ENCODE measurements at places on chromosomes 4 and X. TPM values are rescaled to one million over a fixed set of nuclear protein-coding genes. Genes with fewer than 3 reads are reported as not detected.

DMD gene
- 1.0 TPM for total RNA-seq

ANKRD37 gene
- 23.0 TPM for total RNA-seq

- no peak for DNase-seq
Measured at GRCh38 chr4:172245516-172245915, 432.3 kb downstream of the GALNTL6 start.

GRCh38 chr4:97911236-97911906 lies 231.9 kb downstream of the STPG2 start:
- no peak for DNase-seq

GRCh38 chrX:46561824-46562657 lies 11.5 kb upstream of the CHST7 start:
- DNase-seq = no peak

DNA sequence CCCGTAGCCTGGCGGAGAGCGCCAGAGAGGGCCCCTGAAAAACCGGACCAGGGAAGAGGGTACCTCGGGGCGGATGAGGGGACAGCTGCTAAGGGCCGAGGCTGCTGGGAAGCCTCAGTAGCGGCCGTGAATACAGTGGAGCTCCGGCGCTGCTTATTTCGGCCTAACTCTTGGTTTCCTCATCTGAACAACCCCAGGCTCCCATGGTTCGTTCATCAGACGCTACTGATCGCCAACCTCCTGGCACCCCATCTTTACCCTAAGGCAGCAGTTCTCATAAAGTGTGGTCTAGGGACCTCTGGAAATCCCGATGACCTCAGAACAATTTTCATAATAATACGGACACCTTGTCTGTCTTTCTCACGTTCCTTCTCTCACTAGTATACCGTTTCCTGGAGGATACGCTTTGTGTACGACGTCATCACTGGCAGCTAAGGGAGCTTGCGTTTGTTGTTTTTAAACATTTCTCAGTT lies 645 bp upstream of the RAB28 start:
- no peak for DNase-seq

IL2 gene
- 101 TPM for total RNA-seq

REELD1 gene
- not detected for total RNA-seq

GRCh38 chr4:54254116-54254914 lies 25.2 kb downstream of the PDGFRA start:
- no peak for DNase-seq

DNA sequence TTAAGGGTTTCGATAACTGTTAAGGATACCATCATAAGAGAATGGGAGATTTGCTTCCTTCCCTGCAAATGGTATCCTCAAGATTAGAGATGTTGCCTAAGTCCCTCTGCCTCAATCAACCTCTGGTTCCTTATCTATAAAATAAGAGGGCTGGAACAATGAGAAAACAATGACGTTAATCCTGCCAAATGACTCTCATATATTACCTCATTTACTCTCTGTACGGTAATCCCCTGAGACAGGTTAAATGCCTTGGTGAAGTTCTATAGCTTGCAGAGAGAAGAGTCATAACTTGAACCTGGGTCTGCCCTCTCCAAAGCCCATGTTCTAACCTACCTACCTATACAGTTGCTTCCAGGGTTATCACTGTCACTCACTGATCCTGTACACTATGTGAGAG lies 100.2 kb upstream of the OTUD4 start:
- no peak for DNase-seq

- DNase-seq = no peak
Measured at GRCh38 chr4:145177906-145178538, 2.4 kb downstream of the OTUD4 start.

GRCh38 chrX:68345025-68345424 lies 88.3 kb downstream of the OPHN1 start:
- DNase-seq = no peak

- no peak for DNase-seq
Measured at GRCh38 chr4:37522996-37523395, 163.2 kb downstream of the RELL1 start.

GRCh38 chrX:48474127-48474526 lies 1.9 kb upstream of the FTSJ1 start:
- no peak for DNase-seq

GRCh38 chr4:184715526-184715925 lies 18.4 kb downstream of the CENPU start:
- no peak for DNase-seq

GRCh38 chr4:95537191-95537590 lies 11.6 kb downstream of the UNC5C start:
- DNase-seq = no peak

DNA sequence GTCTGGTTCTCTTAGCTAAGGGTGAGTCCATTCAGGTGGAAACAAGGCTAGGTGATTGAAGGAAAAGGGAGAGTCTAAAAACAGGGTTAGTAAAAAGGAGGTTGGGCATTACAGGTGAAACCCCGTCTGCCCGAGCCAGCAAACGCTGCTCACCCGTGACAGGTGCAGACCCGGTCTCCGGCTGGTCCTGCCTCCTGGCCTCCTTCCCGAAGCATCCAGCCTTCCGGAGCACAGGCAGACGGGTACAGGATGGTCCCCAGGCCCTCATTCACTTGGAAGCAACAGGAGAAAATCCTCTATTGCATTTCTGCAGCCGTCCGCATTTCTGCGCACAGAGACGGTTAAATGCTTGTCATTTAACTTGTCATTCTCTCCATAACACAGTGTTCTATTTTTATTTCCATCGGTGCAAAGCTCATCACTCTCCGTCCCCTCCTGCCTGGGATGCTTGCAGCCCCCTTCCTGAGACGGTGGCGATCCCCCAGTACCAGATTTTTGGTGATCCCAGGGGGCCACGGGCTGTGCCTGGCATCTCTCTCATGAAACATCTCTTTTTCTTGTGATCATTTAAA lies 90.8 kb upstream of the PPP2R3B start:
- DNase-seq = no peak

- DNase-seq = no peak
Measured at GRCh38 chrX:118621081-118621759, 106.2 kb upstream of the IL13RA1 start.

DAPP1 gene
- 21.4 TPM for total RNA-seq

- no peak for DNase-seq
Measured at GRCh38 chrX:6732101-6732500, 197.2 kb upstream of the VCX3A start.

ENAM gene
- not detected for total RNA-seq

HS3ST1 gene
- total RNA-seq = 2.0 TPM

GRCh38 chr4:165384598-165384997 lies 5.8 kb downstream of the CPE start:
- DNase-seq = no peak

CXCL1 gene
- total RNA-seq = not detected

MAGEA9B gene
- not detected for total RNA-seq

- DNase-seq = no peak
Measured at GRCh38 chrX:103616676-103617186, 9.0 kb downstream of the TCEAL3 start.

UGT2A1 gene
- total RNA-seq = not detected
